ENCODE measurements at places on chromosomes 6 and 20. TPM values are rescaled to one million over a fixed set of nuclear protein-coding genes. Genes with fewer than 3 reads are reported as not detected.

RAET1G gene
- 1.2 TPM for total RNA-seq

MYB gene
- 2.1 TPM for total RNA-seq

MDFI gene
- total RNA-seq = 32.6 TPM

FAM217A gene
- not detected for total RNA-seq

UBD gene
- total RNA-seq = 2.1 TPM

TRIM15 gene
- not detected for total RNA-seq

OVOL2 gene
- 3.9 TPM for total RNA-seq

MMP24 gene
- total RNA-seq = 1.5 TPM

MAS1 gene
- total RNA-seq = 0.05 TPM

GGTLC1 gene
- not detected for total RNA-seq

GPLD1 gene
- total RNA-seq = 4.8 TPM

SRMS gene
- total RNA-seq = 0.48 TPM

MAD2L1BP gene
- total RNA-seq = 16.8 TPM

DST gene
- 818 TPM for total RNA-seq
